ENCODE measurements at places on chromosomes 5 and 9.

DNA sequence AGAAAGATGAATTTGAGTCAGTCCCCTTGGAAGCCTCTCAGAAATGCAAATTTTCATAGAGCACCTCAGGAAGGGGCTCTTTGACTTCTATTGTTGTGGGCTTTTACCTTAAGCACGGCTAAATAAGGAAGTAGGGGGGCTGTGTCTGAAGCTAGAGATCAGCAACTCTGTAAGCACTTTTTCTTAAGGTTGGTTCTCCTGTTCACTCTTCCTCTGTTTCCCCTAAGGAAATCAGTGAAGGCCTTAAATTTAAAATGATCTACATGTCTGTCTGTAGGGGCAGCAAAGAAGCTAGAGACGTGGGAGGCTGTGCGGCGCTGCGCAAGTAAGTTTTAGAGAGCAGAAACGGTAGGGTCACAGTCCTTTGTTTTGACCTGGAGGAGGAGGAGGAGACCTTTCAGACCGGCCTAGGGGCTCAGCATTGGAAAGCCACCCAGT, 1.2 kb upstream of the CDC14B start:
- DNase-seq, result peak; percentile 13

GRCh38 chr5:96529559-96529958, 96.5 kb upstream of the PCSK1 start:
- DNase-seq, result no peak

DNA sequence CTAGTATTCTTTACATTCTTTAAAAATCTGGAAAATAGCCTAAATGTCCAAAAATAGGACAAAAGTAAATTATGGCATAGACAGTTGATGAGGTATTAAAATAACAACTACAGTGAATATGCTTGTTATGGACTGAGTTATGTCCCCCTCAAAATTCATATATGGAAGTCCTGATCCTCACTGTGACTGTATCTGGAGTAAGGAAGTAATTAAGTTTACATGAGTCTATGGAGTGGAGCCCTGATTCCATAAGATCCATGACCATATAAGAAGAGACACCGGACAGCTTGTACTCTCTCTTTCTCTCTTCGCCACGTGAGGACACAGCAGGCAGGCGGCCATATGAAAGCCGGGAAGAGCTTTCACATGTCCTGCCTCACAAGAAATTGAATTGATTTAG, 28.6 kb upstream of the C5orf58 start:
- DNase-seq, result no peak

GRCh38 chr9:132348676-132349075, 6.1 kb downstream of the SETX start:
- DNase-seq, result no peak

- no peak for DNase-seq
Measured at GRCh38 chr5:140322751-140323731, 20.1 kb upstream of the PFDN1 start.

DNA sequence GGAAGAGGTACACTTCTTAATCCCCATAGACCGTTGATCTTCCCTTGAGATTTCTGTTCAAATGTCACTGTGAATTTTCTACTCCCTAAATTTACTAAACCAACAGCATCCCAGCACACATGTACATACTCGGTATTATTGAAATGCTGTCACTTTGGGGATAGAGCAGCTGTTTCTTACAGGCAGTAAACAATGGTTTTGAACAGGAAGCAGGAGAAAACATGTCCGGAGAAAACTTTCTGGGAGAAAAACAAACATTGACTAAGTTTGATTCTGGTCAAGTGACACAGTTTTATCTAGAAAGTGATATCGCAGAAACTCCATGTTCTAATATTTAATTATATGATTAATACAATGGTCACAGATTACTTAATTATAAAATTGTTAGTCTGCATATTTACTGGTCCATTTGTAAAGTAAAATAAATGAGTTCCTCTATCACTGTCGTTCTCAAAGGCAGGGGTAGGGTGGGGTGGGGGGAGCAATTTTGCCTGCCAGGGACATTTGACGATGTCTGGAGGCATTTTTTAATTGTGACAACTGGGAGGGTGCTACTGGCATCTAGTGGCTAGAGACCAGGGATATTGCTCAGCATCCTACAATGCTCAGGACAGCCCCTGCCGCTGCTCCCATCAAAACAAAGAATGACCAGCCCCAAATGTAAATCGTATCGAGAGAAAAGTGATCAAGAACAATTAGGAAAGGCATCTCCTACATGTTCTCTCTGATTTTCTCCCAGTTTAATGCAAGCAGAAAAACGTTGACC, 12.2 kb downstream of the TAS2R1 start:
- DNase-seq, result no peak

- DNase-seq, result no peak
Measured at GRCh38 chr5:129096382-129096991, 1.9 kb downstream of the ISOC1 start.

DNA sequence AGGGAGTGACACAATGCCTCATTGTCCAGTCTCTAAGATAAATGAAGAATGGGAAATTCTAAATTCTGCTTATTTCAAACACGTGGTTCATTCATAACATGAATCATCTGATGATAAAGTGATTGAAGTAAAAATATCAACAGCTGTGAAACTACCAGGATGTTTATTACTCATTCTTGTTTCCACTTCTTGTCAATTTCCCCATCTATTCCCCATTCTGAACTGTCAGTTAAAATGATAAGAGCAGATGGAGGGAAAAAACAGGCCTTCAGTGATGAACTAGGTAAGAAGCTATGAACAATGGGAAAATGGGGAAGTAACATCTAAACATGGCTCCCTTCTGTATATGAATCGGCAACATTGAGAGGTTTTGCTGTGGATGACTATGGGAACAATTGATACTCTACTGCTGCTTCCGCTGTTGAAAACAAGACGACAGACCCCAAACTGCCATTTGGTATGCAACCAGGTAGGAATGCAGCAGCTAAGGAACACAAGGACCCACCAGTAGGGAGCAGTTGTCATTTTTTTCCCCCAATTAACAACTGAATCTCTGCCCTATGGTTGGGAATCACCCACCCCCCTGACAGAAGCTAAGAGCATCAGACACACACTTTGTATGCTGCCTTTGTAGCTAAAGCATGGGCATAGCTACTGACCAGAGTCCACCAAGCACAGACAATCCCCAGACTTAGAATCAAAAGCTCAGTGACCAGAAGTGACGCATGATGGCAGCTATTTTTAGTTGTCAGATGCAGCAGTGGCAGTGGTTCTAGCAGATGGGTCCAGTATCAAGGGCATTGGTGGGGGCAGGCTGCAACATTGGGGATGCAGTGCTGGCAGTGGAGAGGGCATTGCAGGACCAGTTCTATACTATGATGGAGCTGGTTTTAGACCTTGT, 52.9 kb upstream of the ZNF366 start:
- no peak for DNase-seq

DNA sequence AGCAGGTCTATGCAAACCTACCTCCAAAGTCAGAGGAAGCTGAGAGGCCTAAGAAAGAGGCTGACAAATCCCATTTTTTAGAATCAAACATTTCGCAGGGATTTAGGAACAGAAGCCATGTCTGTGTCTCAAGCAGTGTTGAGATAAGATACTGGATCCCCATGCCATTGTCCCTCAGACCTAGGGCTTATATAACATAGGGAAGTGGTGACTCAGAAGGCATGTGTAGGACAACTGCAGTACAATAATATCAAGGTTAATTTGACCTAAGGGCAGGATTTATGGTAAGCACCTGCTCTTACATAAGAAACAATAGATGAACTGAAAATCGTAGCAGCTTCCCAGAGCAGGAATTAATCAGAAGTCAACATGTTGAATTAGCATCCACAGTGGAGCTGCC, 459.4 kb downstream of the ANXA1 start:
- DNase-seq, result no peak

GRCh38 chr5:155699385-155699784, 627.6 kb upstream of the SGCD start:
- DNase-seq, result no peak

DNA sequence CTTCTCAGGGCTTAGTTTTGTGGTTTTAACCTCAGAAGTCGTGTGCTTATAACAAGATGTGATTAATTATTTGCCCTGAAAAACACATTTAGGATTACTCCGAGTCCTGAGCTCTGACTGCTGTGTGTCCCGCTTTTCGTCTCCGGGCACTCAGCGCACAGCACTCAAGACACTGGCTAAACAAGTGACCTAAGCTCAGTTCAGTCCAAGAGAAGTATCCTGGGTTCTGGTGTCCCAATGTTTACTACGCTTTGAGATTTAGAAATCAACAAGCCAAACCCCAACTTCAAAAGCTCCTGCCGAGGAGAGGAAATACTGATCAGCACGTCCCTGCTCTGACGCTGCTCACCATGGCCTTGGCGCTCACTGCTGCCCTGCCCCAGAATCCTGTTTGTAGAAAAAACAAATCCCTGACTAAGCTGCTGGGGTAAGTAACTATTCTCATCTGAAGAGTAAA, 53.2 kb downstream of the IPPK start:
- no peak for DNase-seq

DNA sequence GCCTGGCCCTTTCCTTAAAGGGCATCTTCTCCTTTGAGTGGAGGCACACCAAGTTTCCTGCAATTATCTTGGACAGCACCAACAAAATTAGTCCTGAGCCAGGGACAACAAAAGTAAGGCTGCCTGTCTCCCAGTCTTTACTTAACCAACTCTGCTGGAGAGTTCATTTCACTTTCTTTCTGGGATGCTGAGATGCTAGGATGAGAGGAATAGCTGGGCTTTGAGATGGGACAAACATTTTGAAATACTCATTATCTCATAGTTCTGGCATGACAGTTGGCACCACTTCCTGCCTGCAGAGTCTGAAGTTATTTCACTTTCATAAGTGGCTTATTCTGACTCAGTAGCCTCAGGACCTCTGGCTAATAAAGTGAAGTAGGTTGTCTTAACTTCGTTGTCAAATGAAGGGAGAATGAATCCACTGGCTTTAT, 157.0 kb downstream of the C9orf152 start:
- peak; percentile 89 for DNase-seq

- no peak for DNase-seq
Measured at GRCh38 chr9:70635790-70636189, 221.3 kb upstream of the KLF9 start.

DNA sequence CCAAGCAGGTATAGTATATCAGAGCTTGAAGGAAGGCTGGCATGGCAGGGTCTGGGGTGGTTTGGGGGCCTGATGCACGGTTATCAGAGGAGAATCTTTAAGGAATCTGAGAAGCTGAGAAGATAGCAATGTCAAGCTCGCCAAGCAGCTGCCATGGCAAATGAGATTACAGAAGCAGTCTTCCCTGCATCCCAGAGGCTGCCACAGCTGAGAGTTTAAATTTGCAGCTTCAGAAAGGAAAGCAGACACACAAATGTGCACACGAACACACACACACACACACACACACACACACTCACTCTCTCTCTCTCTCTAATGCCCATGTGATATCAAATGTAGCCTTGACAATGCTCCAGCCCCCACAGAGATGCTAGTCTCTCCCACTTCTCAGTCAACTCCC, 79.0 kb upstream of the TNC start:
- no peak for DNase-seq

GRCh38 chr9:5767968-5768932, 64.7 kb downstream of the ERMP1 start:
- DNase-seq, result peak; percentile 64

DNA sequence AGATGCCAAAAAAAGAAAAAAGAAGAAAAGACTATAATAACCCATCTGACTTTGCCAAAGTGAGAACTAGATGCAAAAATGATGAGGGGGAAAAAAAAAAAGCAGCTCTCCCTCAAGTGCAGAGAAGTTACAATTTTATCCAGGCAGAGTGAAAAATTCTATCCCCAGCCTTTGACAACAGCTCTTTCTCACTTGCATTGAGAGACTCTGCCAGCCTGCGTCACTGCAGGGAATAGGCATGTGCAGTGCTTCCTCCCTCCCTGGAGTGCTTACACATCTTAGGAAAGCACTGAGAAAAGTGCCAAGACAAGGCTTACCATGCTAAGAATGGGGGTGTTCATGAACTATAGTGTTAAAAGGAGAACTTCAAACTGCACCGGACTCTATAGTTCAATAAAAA, 418.6 kb upstream of the TYRP1 start:
- DNase-seq, result no peak

DNA sequence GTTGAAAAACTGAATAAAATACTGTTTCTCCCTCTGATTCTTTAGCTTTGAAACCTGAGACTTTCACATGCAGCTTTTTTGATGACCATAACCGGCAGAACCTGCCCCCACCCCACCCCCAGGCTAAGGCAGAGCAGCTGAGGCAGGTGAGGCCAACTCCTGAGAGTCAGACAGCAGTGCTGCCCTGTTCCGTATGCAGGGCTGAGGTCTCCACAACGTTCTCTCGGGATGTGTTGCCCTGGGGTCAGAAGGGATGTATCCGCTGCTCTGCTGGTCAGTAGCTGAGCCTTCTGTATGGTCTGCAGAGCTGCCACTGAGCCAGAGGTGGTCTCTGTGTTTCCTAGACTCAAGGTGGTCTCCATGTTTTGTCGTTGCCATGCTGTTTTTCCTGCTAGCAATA, 190.5 kb downstream of the AOPEP start:
- peak; percentile 87 for DNase-seq

DNA sequence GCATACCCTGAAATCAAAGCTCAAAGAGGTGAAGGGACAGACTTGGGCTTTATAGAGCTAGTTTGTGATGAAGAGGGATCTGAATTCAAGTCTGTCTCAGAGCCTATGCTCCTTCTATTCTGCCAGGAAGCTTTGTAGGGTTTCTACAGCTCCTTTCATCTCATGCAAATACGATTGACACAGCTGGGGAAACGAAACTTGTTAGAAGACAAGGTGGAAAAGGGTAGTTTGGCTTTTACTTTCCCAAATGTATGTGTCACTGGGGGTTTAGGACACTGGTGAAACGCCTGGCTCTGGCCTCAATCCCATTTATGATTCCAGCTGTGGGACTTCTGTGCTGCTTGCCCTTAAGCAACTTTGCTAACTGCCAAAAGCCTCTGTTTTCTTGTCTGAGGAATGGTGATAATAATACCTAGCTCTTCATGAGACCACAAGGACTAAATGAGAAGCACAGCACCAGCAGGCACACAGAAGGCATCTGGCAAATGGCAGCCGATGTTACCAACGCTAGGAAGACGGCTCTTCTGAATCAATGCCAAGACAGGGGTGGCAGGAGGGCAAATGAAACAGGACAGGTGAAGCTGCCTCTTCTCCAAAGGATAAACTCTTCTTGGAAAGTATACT, 70.3 kb upstream of the EQTN start:
- DNase-seq, result no peak

- DNase-seq, result peak; percentile 81
Measured at GRCh38 chr5:83471405-83472212, at the start of gene VCAN. TSS of gene VCAN (plus strand) at chr5:83471744. CDS start at chr5:83483519, 11,775 bp downstream.

GRCh38 chr9:132894862-132895835, 16.5 kb downstream of the SPACA9 start:
- no peak for DNase-seq

- DNase-seq, result no peak
Measured at GRCh38 chr9:6512085-6512657, 99.2 kb downstream of the UHRF2 start.

All from trophoblast cell (in vitro differentiated cells and primary cell).